ENCODE measurements at places on chromosomes 12 and 14.

- no peak for DNase-seq
Observed at GRCh38 chr14:61899497-61899896, 137.3 kb downstream of the SNAPC1 start.

DNA sequence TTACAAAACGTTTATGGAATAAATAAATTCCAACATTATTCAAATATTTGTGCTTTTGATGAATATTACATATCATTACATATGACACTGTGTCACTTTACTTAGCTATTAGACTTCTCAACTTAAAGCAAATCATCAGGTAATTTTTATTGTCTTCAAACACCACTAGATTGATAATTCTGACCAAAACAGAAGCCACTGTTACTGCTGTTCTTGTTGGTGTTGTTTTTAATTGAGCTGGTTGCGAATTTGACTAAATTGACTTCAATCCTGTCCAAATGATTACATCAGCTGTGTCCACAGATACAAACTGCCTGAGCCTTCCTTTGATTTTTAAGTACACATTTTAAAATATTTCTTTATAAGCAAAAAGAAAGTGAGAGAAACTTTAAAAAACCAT, 29.2 kb downstream of the PRKD1 start:
- no peak for DNase-seq

- no peak for DNase-seq
Observed at GRCh38 chr14:58760121-58760520, 122.4 kb downstream of the DACT1 start.

GRCh38 chr14:50607181-50607580, 47.2 kb downstream of the ATL1 start:
- DNase-seq = peak; percentile 94

DNA sequence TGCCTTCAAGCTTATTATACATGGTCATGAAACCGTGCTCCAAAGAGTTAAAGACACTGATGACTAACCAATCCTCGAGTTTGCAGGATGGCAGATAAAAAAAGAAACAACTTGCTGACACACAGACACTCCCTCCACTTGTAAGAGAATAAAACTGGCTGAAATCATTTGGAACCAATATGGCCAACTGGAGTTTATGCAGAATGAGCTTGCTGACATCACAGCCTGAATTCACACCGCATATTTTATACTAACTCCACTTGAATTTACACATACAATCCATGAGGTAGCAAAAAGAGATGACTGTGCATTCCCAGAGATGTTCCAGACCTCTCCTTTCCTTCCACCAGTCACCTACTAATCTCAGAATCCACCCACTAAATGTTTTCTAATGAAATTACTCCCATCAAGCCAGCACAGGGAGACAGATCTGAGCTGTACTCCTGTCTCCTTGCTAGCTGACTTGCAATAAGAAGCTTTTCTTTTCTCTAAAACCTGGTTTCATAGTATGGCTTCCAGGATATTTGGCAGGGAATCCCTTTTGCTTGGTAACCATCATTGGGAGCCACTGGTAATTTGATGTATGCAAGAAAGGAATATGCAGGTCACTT, 15.8 kb upstream of the PTPRR start:
- no peak for DNase-seq

DNA sequence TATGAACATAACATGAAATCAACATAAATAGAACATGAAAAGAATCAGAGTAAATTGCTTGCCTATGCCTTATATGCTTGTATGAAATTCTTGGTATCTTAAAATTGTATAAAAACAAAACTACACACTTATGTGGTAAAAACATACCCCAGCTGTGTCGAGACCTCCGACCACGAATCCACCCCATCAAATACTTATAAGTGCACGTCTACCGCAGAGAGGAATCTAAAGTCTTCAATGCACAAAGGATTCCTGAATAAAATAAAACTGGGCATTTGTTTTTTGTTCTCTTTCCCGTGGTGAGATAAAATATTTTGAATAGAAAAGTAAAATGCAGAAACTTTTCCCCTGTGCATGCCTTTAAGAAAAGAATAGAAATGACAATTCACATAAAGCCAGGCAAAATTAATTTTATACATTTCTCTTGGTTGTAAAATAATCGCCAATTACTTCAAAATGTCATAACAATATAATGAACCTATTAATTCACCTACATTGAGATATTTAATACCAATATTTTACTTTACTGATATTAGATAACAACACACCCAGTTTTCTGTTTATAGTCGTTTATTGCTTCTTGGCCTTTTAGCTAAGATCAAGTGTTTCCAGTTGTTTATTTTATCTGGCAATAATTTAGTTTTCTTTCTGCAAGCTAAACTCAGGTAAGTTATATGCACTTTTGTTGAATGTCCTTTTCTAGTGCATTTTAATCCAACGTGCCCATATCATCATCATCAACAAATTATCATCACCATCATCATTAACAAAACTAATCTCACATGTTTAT, 1.0 kb downstream of the KLRK1 start:
- no peak for DNase-seq

DNA sequence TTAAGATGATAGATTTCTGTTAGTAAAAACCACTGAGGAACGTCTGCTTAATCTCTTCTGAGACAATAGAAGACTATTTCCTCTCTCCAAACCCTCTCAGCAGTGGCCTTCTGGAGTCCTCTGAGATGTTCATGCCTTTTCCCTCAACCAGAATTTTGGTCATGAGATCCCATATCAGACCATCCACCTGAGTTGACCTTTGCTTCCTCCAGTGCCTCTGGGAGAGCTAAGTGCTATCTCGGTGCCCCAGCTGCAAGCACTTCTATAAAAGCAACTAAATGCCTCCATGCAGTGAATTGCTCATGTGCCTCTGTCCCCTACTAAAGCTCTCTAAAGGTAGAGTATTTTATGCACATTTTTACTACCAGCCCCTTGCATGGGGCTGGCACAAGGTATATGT, 172.8 kb upstream of the BCL2L14 start:
- DNase-seq = no peak
